ENCODE measurements at places on chromosomes 7 and 10.

GRCh38 chr7:94228678-94229077, 166.0 kb upstream of the COL1A2 start:
- no peak for DNase-seq

DNA sequence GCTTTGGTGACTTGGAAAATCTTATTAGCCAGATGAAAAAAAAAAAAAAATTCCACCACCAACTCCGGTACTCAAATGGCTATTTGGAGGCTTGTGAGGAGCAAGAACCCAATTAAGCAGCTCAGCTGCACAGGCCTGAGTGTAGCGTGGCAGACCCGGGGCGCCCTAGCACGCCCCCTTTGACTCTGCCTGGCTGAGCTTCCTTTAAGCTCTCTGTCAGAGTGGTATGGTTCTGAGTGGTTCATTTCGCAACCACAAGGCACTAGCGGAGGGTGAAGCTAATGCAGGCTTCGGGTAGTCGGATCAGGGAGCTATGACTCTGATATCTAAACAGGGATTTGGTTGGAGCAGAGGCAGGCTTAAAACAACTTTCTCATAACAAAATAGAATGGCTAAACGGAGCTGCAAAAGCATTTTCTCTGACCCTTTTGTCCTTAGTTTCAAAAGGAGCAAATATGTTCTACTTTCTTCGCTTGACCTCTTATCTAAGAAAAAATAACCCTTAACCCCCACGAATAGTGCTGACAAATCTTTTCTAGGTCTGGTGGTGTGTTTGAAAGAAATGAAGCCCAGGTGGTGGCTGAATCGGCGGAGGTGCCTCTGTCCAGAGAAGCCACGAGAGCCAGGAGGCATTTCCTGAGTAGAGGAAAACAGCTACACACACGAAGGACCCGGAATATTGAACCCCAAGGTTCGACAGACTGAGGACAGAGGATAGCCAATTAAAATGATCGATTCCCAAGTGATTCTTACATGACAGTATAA, 285.4 kb upstream of the GLI3 start:
- DNase-seq = no peak

DNA sequence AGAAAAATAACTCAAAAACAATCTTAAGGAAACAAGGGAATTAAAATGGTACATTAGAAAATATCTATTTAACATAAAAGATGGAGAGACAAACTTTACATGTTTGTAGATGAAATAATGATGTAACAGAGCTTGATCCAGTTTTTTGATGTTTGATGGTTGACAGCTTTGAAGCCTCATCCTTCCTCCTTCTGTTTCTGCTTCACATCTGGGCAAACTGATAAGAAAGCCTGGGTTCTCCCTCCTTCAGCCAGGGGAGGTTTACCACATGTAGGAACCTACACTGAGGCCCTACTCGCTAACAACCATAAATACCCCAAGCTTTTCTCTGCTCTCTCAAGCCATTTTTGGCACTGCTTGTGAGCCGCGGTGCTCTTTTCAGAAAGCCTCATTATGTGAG, 82.8 kb upstream of the ZNF32 start:
- DNase-seq = no peak

GRCh38 chr10:68811314-68812009, 15.9 kb upstream of the STOX1 start:
- no peak for DNase-seq

GRCh38 chr10:4721999-4722753, 103.8 kb upstream of the AKR1E2 start:
- DNase-seq = no peak

DNA sequence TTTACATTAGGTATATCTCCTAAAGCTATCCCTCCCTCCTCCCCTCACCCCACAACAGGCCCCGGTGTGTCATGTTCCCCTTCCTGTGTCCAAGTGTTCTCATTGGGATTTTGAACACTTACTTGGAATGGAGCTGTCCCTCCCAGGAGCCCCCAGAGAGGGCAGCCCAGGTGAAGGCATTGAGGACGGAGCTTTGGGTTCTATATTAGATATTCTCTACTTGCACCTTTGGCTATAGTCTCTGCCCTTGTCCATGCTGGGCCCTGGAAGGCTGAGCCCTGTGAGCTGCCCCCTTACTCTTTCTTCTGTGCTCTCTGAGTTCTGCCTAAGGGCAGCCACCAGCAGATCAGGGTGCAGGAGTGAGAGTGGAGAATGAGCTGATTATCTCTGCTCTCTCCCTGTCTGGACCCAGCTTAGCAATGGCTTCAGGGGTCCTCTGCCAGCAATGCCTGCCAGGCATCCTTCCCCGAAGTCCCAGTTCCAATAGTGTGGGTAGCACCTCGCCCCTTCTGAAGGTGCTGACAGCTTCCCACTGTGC, 11.2 kb downstream of the ADRA2A start:
- DNase-seq = no peak

DNA sequence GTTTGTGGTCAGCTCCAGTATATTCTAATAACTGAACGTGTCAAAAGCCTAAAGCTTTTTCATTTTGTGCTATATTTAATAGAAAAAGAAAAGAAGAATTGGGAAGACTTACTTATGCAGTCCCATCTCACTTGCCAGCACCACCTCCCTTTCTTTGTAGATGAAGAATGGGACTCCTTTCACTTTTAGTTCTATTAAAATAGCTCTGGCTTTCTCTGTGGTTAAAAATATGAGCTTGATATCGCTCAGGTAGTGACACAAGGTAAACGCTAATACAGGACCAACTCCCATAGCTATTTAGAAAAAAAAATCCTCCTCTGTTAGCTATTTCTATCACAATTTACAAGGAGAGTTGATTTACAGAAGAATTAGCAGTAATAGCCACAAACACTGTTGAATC, 176.8 kb downstream of the PDE1C start:
- DNase-seq = no peak

DNA sequence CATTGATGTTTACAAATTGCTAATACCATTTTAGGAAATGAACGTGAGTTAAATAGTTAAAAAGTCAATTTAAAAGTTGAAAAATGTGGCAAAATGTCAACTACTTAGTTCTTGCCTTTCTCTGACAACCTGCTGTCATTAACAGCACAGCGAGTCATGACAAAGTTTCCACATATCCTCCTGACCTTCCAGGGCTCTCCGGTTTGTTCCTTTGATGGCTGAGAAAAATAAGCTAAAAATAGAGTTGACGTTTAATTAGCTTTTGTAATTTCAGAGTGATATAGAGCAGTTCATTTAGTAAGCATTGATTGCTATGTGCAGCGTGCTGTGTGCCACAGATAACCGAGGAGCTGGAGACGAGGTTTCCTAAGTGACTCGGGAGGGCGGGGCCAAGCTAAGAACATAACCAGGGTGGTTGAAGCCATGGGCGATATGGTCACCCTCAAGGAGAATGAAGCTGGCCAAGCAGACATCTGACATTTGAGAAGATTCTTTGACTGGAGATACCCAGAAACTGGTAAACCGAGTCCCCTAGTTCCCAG, 47.9 kb downstream of the OGDH start:
- DNase-seq = no peak

- no peak for DNase-seq
Measured at GRCh38 chr10:36670621-36671402, 454.6 kb upstream of the ANKRD30A start.

DNA sequence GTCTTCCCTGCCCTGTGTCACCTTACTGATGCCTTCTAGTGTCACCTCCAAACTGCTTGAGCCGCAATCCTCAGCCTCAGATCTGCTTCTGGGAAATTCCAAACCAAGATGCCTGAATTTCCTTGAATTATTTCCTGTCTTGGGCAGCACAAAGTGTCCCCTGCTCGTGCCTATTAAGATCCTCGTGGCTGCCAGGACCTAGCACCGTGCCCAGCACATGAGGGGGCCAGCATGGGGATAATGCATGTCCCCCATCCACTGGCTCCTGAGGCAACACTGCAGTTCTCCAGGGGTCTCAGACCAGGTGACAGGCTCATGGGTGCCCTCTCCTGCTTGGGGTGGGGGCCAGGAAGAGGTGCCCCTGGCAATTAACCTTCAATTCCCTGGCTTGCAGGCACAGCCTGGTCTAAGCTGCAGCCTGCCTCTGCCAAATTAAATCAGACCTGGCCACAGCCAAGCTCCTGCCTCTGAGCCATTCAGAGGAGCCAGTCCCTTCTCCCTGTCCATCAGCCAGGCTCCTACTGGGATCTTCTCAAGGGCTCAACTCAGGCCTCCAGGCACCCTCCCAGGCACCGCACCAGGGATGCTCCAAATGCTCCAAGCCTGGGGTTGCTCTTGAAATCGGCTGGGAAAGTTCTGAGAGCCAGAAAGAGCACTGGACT, 146.6 kb downstream of the SH3PXD2A start:
- DNase-seq = no peak

GRCh38 chr7:150787321-150788281, 12.6 kb downstream of the TMEM176B start:
- DNase-seq = no peak

DNA sequence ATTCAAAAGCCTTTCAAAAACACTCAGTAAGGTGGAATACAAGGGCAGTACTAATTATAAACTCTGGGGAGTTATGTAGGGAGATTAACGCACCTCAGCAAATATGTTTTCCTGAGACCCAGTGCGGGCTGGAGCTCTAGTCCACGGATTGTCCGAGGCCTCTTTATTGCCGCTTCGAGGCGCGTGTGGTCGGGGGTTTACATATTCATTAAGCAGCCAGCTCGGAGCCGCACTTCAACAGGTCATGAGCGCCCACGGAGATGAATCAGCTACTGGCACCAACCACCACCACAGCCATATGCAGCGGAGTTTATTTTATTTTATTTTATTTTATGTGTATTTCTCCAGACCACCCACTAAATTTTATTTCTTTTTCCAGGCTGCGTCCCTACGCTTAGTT, 195.9 kb upstream of the ADARB2 start:
- no peak for DNase-seq

GRCh38 chr7:103025341-103025740, 49.3 kb downstream of the FBXL13 start:
- no peak for DNase-seq

DNA sequence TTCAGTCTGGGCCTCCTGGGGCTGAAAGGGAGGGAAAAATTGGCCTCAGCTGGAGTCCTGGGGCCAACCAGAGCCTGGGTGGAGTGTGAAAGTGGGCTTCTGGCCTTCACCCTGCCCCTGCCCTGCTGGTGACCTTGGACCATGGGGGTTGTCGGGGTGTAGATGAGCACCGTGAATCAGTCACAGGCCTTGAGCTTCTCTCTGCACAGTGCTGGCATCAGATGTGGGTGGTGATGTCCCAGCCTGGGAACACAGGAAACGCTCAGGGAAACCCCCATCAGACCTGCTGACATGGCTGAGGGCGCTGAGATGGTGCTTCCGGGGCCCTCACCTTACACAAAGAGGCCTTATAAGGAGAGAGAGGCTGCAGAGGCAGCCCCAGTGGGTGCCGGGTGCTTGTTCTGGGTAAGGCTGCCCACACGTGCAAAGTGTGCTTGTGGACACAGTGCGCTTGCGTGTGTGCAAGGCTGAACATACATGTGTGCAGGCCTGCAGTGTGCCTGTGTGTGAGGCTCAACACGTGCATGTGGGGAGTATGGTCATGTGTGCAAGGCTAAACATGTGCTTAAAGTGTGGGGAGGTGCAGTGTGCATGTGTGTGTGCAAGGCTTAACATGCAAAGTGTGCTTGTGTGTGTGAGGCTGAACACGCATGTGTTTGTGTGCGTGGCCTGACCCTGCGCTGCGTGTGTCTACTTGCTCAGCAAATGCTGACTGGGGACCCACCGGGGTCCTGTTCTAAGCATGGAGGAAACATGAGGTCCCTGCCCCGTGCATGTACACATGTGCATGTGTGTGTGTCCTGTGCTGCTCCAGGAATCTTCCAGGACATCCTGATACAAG, 6.5 kb downstream of the ARPC1B start:
- peak; percentile 56 for DNase-seq

DNA sequence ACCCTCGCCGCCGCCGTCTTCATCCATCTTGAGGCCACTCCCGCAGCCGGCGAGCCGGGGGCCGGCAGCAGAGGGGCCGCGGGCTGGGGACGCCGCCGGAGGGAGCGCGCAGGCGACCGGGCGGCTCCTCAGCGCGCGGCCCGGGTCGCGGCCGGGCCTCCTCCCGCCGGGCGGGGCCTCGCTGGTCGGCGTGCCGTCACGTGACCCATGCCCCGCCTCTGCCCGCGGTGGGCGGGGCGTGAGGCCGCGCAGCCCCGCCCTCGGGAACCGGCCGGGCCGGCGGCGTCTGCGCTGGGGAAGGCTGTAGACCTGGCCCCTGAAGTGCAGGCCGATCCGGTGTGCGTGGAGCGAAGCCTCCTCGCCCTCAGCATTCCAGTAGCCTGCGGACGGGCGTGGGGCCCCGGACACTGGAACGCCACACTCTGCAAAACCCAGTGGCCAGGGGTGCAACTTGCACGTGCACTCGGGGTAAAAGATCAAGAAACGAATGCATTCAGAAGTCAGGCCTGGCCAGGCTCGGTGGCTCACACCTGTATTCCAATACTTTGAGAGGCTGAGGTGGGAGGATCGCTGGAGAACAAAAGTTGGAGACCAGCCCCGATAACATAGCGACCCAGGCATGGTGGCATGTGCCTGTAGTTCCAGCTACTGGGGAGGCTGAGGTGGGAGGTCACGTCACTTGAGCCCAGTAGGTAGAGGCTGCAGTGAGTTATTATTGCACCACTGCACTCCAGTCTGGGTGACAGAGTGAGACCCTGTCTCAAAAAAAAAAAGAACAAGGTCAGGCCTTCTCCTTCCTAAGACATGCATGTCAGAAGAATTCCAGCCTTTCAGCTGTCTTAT, at the start of gene CYTH3:
Gene CYTH3, minus strand, starts transcription at position 144 of the 843 bp plus-strand sequence. Its CDS starts 117 bp downstream, at position 27.
- DNase-seq = peak; percentile 68

- no peak for DNase-seq
Measured at GRCh38 chr7:146656988-146657387, 540.4 kb downstream of the CNTNAP2 start.

- DNase-seq = no peak
Measured at GRCh38 chr7:707296-708000, 19.1 kb upstream of the DNAAF5 start.

GRCh38 chr7:51789489-51789888, 472.9 kb upstream of the COBL start:
- no peak for DNase-seq

DNA sequence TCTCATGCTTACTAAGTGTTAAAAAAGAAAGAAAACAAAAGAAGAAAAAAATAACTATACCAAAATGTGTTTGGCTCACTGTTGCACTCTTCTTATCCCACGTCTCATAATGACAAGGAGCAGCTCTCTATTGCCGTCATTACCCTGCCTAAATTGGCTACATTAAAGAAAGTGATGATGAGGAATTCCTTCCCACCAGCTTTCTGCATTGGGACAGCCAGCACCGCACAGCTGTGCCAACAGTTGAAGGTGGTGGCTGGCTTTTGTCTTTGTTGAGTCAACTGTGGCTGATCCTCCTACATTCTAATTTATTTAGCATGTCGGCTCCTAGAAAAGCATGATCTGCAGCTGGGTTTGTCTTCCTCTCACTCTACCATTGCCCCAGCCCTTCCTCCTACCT, 751.8 kb downstream of the KCNMA1 start:
- DNase-seq = no peak

GRCh38 chr10:113148071-113148825, 198.2 kb downstream of the TCF7L2 start:
- no peak for DNase-seq

DNA sequence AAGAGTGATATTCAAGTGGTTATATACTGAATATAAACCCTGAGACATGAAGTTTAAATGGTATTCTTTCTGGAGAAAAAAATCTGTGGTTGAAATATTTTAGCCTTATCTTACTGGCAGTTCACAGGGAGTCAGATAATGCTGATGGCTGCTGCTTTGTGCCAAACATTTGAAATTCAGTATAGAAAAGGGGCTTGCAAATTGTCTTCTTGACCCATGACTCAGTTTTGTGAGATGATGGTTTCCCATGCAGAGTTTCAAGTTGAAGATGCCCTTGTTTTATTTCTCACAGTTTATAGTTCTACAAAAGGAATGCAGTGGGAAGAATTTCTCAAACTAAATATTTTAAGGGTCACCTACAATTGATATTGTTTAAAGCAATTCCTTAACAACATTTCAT, 251.1 kb upstream of the MEOX2 start:
- DNase-seq = no peak

GRCh38 chr7:32639122-32639521, 143.8 kb downstream of the AVL9 start:
- no peak for DNase-seq
